ENCODE measurements at places on chromosomes 12 and 14. TPM values are rescaled to one million over a fixed set of nuclear protein-coding genes. Genes with fewer than 3 reads are reported as not detected.

DNA sequence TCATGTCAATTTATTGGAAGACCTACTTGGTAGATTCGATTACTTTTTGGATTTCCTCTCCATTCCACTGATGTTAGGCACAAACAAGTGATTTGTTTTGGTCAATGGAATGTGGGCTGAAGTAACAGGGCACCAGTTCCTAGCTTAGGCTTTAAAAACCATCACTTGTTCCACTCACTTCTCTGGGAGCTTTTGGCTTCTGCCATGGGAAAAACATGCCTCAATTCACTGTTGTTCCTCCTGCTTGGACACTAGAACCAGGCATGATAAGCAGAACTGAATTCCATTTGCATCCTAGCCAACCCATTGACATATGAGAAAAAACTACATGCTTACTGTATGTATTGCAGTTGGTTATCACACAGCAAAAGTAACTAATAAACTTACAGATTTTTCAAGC, 47.8 kb downstream of the LLPH start:
- DNase-seq, result no peak
- no peak overlapping the region for H3K4me3 ChIP-seq
- no peaks in the 10 kb centered on the region for H3K36me3 ChIP-seq

- no peak overlapping the region for H3K27ac ChIP-seq
- peaks cover 10% of the 10 kb centered on the region for H3K4me1 ChIP-seq
- peaks cover 59% of the 10 kb centered on the region for H3K36me3 ChIP-seq
- no peaks in the 10 kb centered on the region for H3K27me3 ChIP-seq
- H3K4me3 ChIP-seq, result no peak overlapping the region
Observed at GRCh38 chr12:29756741-29757390, 26.9 kb downstream of the TMTC1 start.

The REM2 gene
- 0.66 TPM for total RNA-seq

- H3K27ac ChIP-seq, result no peak overlapping the region
- no peak for DNase-seq
- H3K4me3 ChIP-seq, result no peak overlapping the region
- no peaks in the 10 kb centered on the region for H3K36me3 ChIP-seq
- H3K27me3 ChIP-seq, result peaks cover 10% of the 10 kb centered on the region
- H3K4me1 ChIP-seq, result peaks cover 18% of the 10 kb centered on the region
Observed at GRCh38 chr14:96739200-96739910, 57.8 kb upstream of the VRK1 start.

- no peak overlapping the region for H3K27ac ChIP-seq
- DNase-seq, result no peak
- no peaks in the 10 kb centered on the region for H3K27me3 ChIP-seq
Observed at GRCh38 chr14:50806241-50806933, 24.6 kb downstream of the NIN start.

DNA sequence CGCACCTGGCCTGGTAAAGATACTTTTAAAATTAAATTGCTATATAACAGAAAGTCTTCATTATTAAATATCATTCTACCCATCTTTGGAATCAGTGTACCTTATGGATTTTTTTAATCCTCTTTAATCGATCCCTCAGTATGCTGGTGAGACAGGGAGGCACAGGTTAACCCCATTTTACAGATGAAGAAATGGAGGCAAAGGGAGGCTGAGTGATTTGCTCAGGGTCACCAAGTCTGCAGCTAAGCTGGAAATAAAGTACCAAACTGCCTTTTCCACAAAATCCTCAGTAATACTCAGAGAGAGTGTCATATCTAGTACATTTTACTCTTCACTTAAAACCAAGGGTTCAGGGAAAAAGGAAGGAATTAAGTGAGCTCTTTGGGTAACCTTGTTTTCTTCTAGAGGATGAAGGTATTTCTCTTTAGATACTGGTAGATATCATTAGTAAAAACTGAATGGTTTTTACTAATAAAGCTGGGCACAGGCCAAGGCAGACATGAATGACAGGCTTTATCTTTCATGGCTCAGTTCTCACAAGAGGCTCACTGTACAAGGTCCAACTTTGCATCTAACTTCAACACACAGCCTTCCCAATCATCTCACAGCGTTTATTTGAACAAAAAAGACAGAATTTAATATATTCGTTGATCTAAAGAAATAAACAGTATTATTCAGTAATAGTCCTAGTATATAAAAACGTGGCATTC, 35.3 kb upstream of the TTC7B start:
- no peak for DNase-seq
- H3K4me1 ChIP-seq, result no peaks in the 10 kb centered on the region
- H3K36me3 ChIP-seq, result peaks cover 18% of the 10 kb centered on the region
- H3K4me3 ChIP-seq, result no peak overlapping the region
- no peak overlapping the region for H3K27ac ChIP-seq
- H3K27me3 ChIP-seq, result no peaks in the 10 kb centered on the region
